ENCODE measurements at places on chromosomes 5 and 9.

DNA sequence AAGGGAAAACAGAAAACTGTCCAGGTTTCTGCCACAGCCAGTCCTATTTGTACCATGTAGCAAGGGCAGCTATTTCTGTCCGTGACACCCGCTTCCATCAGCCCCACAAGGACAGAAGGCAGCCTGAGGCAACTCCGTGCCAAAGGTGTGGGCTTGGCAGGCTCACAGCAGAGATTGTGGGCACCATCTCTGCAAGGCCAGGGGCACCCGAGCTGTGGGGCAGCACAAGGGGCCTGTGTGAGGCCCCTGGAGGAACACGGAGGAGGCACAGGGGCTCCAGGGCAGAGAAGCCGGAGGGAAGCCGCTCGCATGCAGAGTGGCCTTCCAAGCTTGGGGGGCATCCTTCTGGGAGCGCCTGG lies 43.5 kb downstream of the COL23A1 start:
- DNase-seq = no peak

- DNase-seq = no peak
Measured at GRCh38 chr5:6059137-6059800, 319.1 kb downstream of the MED10 start.

- no peak for DNase-seq
Measured at GRCh38 chr9:87567001-87567400, 69.3 kb downstream of the DAPK1 start.

DNA sequence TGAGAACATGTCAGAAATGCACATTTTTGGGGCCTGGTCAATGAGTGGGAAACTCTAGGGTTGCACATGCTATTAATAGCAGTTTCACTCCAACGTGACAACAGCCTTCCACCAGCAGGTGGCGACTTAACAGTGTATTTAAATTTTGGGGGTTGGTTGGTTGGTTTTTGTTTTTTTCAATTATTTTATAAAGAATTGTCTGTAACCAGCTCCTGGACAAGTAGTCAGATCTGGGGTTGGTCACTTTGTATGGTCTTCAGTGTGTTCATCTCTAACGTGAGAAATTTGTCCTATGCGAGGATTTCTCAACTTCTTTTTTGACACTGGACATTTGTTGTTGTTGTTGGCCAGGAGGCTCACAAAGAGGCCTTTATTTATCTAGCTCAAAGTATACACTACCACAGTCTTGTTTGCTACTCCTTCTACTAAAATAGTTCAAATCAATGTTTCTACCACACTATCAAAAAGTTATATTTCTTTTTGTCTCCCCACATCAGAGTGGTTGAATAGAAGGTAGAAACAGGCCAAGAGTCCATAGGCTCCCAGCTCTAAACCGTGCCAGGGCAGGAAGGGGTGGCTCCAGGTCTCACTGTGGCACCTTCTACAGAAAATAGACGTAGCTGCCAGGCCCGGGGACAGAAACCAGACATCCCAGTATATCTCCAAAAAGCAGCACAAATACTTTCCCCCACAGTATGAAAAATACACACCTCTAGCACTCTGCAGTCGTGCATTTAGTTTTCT lies 110.4 kb downstream of the TRPM6 start:
- DNase-seq = peak; percentile 30

DNA sequence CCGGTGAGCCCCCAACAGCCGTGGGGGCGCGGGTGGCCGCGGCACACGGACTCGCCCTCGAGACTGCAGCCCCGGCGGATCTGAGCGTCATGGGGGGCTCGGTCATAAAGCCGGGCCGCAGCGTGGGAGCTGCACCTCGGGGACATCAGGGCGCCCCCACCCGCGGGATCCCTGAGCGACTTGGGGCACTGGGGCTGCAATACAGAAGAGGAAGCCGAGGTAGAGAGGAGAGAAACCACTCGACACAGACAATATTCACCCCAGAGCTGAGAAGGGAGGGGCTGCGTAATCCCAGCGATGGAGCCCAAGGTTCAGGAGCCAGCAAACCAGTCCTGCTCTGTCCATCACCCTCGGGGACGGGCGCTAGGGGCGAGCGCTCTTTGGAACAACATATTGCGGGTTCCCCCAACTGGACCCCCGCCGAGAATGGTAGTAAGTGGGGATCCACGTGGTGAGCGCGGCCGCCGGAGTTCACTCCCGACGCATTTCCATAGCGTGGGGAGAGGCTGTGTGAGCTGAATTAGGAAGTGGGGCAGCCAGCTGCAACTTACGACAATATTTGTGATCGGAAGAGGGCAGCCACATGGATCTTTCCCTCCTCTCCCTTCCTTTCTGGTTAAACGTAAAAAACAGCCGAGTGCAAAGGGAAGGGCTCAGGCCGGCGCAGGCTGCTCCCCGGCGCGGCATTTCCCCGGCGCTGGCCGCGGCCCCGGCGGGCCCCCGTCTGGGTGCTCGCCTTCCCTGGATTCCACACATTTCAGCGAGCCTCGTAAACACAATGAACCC lies 9.9 kb downstream of the PTCH1 start:
- no peak for DNase-seq

- DNase-seq = no peak
Measured at GRCh38 chr9:2729003-2729402, 11.7 kb downstream of the KCNV2 start.

GRCh38 chr9:79969393-79970145 lies 397.8 kb downstream of the TLE4 start:
- no peak for DNase-seq

DNA sequence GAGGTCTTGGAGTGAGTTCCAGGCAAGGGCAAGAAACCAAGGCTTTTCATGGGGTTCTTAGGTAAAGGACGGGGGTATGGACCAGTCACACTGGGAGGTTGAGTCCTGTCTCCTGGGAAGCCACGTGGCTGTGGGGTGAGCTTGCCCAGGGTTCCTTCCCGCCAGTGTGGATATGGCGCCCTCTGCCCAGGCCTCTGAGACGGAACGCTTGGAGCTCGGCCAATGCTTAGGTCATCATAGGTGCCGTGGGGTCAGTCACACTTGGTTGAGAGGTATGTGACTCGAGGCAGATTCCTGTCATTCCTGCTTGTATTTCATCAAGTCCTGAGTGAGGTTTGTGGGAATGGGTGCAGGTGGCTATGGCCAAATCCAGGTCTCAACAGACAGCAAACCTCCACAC lies 46.2 kb downstream of the TENT4A start:
- no peak for DNase-seq

GRCh38 chr5:112419164-112419985 lies at the start of gene EPB41L4A:
EPB41L4A (minus strand) TSS chr5:112419277; CDS start chr5:112419039, 238 bp downstream.
- DNase-seq = no peak

- DNase-seq = peak; percentile 83
Measured at GRCh38 chr9:114505187-114506081, at the start of gene WHRN. WHRN (minus strand) TSS chr9:114505473; CDS start chr9:114504801, 672 bp downstream.

GRCh38 chr9:125994066-125994943 lies 247.1 kb downstream of the PBX3 start:
- no peak for DNase-seq

- no peak for DNase-seq
Measured at GRCh38 chr9:113526841-113527240, 63.3 kb downstream of the RGS3 start.

DNA sequence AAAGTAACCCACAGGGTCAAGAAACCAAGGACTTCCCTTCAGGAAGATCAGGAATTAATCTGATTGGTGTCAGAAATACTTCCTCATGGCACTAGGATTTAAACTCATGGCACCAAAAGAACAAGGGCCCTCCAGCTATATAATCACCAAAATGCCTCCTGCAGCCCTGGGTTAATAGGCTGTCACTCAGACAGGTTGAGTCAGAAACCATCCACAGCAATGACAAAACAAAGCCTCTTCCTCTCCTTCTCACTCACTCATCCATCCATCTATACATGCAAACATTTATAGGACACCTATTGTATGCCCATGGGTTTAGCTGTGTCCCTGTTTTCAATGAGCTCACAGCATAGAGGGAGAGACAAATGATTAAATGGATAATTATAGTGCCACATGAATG lies 62.5 kb upstream of the SPOCK1 start:
- no peak for DNase-seq

DNA sequence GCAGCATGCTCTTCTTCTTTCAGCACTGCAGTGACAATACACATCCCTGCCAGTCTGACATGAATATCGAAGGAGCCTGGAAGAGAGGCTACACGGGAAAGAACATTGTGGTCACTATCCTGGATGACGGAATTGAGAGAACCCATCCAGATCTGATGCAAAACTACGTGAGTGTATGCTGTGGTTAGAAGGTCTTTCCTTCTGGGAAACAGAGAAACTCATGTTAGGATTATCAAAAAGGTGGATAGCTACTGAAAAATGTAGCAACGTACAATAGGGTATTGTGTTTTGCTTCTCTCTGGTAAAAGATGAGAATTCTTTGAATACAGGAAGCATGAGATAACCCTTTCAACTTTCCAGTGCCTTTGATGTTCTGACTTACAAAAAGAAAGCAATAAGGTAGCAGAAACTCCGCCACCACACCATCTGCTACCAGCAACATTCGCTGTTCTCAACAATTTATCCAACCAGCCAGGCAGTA lies 133.3 kb downstream of the PCSK5 start:
- DNase-seq = no peak

DNA sequence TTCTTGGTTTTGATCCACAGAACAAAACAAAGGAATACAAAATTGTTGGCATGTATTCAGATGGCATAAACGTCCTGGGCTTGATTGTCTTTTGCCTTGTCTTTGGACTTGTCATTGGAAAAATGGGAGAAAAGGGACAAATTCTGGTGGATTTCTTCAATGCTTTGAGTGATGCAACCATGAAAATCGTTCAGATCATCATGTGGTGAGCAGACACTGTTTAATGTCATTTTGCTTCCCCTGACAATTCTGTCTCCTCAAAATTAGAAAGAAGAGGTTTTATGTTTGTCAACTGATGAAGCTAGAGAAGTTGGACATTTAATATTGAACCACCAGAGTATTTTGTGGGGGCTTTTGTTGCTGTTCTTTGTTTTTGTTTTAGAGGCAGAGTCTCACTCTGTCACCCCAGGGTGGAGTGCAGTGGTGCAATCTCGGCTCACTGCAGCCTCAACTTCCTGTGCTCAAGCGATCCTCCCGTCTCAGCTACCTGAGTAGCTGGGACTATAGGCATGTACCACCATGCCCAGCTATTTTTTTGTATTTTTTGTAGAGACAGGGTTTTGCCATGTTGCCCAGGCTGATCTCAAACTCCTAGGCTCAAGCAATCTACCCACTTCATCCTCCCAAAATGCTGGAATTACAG lies 82.0 kb downstream of the SLC1A1 start:
- no peak for DNase-seq

- no peak for DNase-seq
Measured at GRCh38 chr9:135994501-135995192, 33.5 kb upstream of the UBAC1 start.

DNA sequence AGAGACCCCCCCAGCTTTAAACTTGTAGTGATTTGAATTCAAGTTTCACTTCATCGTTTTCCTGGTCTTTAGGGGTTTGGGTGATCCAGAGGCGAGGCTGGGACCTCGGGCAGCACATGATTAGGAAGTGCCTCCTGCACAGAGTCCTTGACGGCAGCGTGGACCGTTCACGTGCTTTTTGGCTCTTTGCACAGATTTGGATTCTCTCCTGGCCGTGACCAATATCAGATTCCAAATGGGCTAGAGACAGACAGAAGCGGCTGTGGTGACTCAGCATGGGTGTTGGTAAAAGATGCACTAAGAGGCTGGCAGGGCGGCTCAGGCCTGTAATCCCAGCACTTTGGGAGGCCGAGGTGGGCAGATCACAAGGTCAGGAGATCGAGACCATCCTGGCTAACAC lies 117.2 kb upstream of the CACNA1B start:
- no peak for DNase-seq

- no peak for DNase-seq
Measured at GRCh38 chr9:114112778-114113584, 13.9 kb upstream of the KIF12 start.

- no peak for DNase-seq
Measured at GRCh38 chr9:3977614-3978112, 322.2 kb downstream of the GLIS3 start.

DNA sequence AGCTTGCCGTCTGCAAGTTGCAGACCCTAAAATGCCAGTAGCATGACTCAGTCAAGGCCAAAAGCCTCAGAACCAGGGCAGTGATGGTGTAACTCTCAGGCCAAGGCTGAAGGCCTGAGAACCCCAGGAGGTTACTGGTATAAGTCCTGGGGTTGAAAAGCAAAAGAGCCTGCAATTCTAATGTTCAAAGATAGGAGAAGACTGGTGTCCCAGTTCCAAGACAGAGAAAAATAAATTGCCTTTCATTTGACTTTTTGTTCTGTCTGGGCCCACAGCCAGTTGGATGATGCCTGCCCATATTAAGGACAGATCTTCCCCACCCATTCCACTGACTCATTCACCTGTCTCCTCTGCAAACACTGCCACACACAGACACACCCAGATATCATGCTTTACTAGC lies 673.2 kb downstream of the CDH18 start:
- no peak for DNase-seq

DNA sequence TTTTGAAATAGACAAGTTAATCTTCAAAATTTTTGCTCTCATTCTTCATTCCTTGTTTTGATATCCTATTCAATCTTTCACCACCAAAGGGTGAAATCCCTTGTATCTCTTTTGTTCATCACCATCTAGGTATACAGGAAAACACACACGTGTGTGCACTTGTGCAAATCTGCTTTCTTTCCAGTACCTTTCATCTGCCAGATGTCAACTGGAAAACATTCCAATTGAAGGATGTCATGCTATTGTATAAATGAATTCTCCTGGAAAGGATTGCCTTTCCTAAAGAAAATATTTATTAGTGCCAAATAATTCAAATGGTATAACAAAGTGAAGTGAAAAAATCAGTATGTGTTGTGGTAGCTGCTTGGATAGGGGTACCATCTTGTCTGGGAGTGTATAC lies 123.7 kb downstream of the RANBP17 start:
- no peak for DNase-seq

- no peak for DNase-seq
Measured at GRCh38 chr5:39503155-39503554, 78.4 kb upstream of the DAB2 start.

DNA sequence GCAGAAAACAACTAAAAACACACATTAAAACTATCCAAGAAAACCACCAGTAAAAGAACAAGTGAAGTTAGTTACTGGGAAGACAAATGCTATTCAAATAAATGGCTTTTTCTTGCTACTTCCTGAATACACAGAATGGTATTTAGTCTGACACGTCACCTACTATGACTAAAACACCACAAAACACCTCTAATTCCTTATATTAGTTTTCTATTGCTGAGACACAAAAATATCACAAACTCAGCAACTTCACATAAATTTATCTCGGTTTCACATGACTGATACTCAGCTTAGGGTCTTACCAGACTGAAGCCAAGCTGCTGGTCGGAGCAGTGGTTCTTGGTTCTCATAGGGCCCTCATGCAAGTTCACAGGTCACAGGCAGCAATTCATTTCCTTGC lies 5.4 kb downstream of the DMAC1 start:
- DNase-seq = no peak

DNA sequence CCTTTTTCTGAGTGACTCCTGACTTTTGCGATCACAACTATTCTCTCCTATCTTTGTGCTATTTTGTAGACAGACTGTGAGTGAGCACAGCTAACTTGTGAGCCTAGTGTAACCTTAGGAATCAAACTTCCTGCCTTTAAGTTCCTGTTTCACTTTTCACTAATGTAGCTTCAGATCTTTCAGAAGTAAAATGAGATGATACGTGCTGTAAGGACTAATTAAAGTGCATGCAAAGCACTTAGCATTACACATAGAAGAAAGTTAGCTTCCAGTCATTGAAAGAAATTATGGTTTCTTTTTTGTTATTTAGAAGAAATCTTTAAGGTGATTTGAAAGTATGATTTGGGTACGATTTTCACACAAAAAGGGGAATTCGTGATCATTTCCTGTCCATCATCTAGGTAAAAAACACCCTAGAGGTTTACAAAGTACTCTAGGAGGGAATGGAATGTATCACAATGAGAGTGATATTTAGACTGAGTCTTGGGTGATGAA lies 122.7 kb downstream of the ST8SIA4 start:
- DNase-seq = no peak
